H4 (cell line): ENCODE measurements at places on chromosomes 12 and 14. TPM values are rescaled to one million over a fixed set of nuclear protein-coding genes. Genes with fewer than 3 reads are reported as not detected.

GRCh38 chr12:89831310-89832095 lies 122.9 kb upstream of the ATP2B1 start:
- no peak for DNase-seq

PZP gene
- total RNA-seq: not detected in 2 replicates

DNA sequence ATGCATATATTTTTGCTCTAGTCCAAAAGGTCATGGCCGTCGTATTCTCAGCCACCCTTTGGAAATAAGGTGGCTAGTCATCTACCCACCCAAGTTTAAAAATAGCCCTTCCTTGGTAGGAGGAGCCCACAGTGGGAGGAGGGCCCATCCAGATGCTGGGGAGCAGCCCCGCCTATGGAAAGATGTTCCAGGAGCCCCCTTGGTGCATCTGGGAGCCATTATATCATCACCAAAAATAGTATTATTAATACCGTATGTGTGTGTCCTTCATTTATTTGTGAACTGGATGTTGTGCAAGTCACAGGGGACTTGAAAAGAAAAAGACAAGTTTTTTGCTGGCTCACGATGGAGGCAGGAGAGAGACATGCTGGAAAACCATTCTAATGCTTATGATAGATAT lies 34.0 kb downstream of the EMP1 start:
- DNase-seq: no peak

GRCh38 chr14:102746634-102747438 lies 30.4 kb upstream of the TRAF3 start:
- no peak for DNase-seq

DNA sequence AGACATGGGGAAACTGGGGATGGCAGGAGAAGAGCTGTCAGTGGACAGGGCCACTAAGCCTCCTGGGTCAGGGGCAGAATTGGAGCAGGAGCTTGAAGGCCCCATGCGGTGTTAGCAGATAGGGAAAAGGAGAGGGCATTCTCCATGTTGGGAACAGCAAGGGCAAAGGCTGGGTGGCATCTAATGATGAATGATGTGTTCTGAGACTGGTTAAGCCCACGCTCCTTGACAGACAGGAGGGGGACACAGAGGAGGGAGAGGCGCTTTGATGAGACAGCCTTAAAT lies 63.0 kb downstream of the CLMN start:
- no peak for DNase-seq

- peak; percentile 57 for DNase-seq
Observed at GRCh38 chr14:103597623-103598377, 31.2 kb upstream of the KLC1 start.

DNA sequence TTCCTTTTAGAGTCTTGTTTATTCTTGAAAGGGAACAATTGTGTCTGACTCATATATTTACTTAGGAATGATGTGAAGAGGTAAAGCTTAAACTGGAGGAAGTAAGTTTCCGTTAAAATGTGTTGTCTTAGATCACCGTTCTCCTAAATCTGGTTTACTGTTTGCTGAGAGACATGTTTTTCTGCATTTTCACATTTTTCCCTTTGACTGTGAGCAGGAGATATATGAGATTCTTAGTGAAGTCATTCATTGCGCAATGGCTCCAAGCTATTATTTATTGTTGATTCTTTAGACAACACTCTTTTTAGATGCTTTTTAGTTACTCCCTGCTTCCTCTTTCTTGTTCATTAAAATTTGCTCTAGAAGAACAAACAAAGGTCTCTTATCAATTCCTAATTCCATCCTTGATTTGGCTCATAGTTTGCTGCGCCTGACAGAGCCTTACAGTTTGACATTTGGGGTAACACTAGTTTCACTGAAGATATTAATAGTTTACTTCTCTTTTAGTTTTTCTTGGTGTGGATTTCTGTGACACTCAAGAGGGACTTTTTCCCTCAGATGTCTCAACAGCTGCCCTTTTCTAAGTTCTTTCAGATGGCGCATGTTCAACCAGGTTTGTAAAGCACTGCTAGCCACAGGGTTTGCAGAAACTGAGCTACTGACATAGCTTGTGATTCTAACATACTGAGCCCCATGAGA lies 11.4 kb downstream of the CLECL1 start:
- peak; percentile 76 for DNase-seq

GRCh38 chr12:18323159-18323558 lies 61.8 kb downstream of the PIK3C2G start:
- DNase-seq: peak; percentile 11

DNA sequence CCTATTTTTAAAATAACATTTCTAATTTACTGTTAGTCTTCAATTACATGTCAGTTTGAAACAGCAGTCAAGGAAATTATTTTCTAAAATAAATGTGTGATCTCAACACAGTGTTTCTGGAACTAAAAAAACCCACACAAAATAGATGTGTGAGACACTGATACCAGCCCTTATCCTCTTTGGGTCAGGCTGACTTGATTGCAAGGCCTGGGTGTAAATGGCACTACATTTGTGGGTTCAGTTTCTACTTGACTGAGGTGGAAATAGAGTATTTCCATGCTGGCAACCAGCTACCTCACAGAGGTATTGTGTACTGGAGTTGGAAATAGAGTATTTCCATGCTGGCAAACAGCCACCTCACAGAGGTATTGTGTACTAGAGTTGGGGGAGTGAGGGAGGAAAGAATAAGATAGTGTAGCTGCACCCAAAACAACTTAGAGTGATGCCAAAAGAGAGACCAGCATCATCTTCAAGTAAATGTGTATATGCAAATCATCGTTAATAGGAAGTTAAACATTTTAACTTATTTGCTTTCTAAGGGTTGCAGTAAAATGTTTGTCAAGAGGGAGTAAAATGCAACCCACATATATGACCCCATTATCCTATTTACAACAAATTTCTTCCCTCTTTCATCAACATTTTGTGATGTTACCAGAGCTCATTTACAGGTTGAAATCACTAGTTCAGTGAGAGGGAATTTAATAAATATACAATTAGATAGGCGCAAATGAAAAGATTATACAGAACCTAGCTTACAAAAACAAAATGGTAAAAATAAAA lies 10.7 kb upstream of the LYZ start:
- no peak for DNase-seq

DNA sequence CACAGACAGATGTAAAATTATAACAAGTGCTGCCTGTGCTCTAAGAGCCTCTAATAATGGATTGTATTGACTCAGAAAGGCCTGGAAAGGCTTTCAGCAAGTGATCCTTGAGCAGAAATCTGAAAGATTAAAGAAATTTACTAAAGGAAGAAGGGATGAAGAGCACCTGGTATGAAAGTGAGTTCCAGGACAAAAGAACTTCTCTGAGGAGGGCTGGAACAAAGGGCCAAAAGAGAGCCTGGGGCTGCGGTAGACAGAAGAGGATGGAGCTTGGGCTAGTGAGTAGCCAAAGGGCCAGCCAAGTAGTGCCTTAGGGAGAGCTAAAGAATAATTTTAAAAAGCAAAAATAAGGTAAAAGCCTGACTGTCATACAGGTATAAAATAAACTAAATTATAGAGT lies 44.0 kb downstream of the BCAT1 start:
- no peak for DNase-seq

GRCh38 chr14:78508023-78508422 lies 337.9 kb downstream of the NRXN3 start:
- no peak for DNase-seq

GRCh38 chr14:96627811-96628775 lies 125.9 kb downstream of the PAPOLA start:
- DNase-seq: no peak

SCNN1A gene
- total RNA-seq: 1.7 and 2.1 TPM in 2 replicates
